Astrocyte (in vitro differentiated cells and primary cell): ENCODE measurements at places on chromosomes 5 and 9. TPM values are rescaled to one million over a fixed set of nuclear protein-coding genes. Genes with fewer than 3 reads are reported as not detected.

The PALM2AKAP2 gene
- 58.1 and 61.3 TPM in 2 replicates for total RNA-seq

DNA sequence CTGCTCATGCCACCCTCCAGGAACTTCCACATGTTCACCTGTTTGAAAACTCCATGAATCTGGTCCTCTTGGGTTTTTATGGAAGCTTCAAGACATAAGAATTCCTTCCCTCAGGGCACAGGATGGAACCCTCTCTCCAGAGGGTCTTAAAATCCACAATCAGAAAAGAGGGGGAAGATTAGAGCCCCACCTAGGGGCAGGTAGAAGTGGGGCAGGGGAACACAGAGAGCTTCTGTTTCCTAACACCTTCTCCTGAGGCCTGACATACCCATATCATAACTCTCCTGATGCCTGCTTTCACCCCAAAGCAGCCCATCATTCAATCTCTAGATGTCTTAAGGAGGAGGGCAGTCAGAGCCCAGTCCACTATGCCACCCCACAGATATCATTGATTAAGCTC, 1087.7 kb upstream of the ARRDC3 start:
- no peak overlapping the region for H3K4me3 ChIP-seq
- H3K27ac ChIP-seq, result no peak overlapping the region
- no peak for DNase-seq

GRCh38 chr5:64979531-64979930, 210.8 kb downstream of the CWC27 start:
- peak; percentile 2 for DNase-seq
- no peak overlapping the region for H3K27ac ChIP-seq
- H3K27me3 ChIP-seq, result no peaks in the 10 kb centered on the region
- H3K36me3 ChIP-seq, result no peaks in the 10 kb centered on the region

DNA sequence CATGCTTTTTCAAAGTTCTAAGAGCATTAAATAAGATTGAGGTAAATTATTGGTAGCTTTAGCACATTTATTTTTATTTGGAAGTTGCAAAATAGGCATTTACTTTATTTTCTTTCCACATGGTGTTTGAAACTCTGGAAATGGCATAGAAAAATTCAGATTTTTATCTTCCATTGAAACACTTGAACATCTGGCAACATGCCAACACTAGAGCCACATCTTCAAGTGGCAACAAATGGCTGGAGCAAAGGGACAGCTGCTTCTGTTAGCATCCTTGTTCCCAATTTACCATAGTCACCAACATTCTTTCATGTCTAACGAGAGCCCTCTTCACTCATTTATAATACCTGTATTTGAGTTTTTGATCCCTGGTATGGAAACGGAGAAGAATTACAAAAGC, 539.9 kb downstream of the ZNF608 start:
- no peak overlapping the region for H3K4me3 ChIP-seq
- no peak overlapping the region for H3K27ac ChIP-seq
- no peak for DNase-seq
- H3K36me3 ChIP-seq, result no peaks in the 10 kb centered on the region
- no peaks in the 10 kb centered on the region for H3K4me1 ChIP-seq

- H3K27me3 ChIP-seq, result no peaks in the 10 kb centered on the region
- no peaks in the 10 kb centered on the region for H3K4me1 ChIP-seq
- DNase-seq, result no peak
- H3K36me3 ChIP-seq, result no peaks in the 10 kb centered on the region
Observed at GRCh38 chr5:149094996-149095395, 32.1 kb upstream of the SH3TC2 start.

- no peaks in the 10 kb centered on the region for H3K27me3 ChIP-seq
- no peak for DNase-seq
- no peaks in the 10 kb centered on the region for H3K36me3 ChIP-seq
- H3K27ac ChIP-seq, result no peak overlapping the region
Observed at GRCh38 chr9:77910194-77910621, 121.4 kb downstream of the GNAQ start.

- no peak overlapping the region for H3K4me3 ChIP-seq
- H3K36me3 ChIP-seq, result no peaks in the 10 kb centered on the region
- peaks cover 13% of the 10 kb centered on the region for H3K4me1 ChIP-seq
- DNase-seq, result no peak
- peaks cover 6% of the 10 kb centered on the region for H3K27me3 ChIP-seq
Observed at GRCh38 chr9:136789523-136789937, 1.6 kb upstream of the TMEM141 start.

- no peak overlapping the region for H3K4me3 ChIP-seq
- no peaks in the 10 kb centered on the region for H3K4me1 ChIP-seq
- no peaks in the 10 kb centered on the region for H3K27me3 ChIP-seq
- H3K27ac ChIP-seq, result no peak overlapping the region
- DNase-seq, result no peak
Observed at GRCh38 chr9:108586471-108587139, 269.2 kb downstream of the ACTL7B start.

DNA sequence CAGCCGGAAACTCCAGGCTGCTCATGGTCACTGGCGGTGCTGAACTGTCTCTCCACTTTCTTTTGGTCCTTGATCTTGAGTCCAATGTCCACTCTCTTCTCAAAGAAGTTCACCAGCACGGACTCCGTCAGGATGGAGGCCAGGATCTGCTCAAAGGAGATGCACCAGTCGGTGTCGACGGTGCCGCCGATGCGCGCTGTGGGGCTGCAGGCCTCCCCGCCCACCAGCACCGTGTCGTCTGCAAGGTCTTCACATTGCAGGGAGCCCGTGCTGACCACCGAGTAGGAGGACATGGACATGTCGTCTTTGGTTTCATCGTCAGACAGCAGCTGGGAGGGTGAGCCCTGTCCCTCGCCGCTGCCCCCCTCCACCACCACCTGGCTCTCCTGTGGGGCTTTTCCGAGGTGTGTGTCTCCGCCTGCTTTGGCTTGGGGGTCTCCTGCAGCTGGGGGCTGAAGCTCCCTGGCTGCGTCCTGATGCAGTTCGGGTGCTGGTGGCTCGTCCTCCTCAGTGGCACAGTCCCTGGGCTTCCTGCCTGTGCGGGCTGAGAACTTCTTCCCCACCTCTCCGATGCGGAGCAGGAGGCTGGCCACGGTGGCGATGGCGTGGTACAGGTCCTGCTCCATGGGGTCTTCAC, 5.0 kb upstream of the MRNIP start:
- no peak for DNase-seq
- no peak overlapping the region for H3K27ac ChIP-seq
- no peaks in the 10 kb centered on the region for H3K4me1 ChIP-seq
- H3K4me3 ChIP-seq, result no peak overlapping the region
- peaks cover 9% of the 10 kb centered on the region for H3K36me3 ChIP-seq

DNA sequence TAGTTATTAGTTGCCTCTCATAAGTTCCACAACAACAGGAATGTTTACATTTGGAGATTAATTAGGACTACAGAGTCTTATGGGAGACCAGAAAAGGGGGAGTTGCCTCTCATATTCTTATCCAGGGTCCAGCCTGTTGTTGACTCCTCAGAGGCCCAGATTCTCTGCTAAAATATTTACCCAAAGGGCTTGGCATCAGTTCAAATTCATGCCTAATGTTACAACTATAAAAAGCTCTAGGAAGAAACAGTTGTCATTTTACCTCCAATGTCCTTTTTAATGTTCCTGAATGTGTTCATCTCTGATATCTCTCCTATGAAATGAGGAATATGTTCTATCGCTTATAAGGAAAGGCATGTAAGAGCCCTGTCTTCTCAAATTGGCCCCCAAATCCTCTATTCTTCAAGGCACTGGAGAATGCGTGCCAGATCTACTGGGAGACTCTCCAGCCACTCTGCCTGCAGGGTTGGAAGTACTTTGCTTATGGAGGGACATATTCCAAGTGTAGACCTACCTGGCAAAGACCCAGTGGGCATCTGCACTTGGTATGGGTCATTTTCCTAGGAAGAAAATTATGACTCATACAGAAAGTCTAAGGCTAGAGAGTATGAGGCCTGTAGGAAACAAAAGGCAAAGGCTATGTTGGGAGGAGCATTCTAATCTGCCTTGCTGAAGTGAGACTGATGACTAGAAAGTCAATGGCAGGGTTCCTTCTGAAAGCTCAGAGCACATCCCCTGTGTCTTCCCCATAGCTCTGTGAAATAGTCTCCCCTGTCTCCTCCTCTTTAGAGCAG, 192.6 kb downstream of the ESM1 start:
- no peaks in the 10 kb centered on the region for H3K4me1 ChIP-seq
- H3K27me3 ChIP-seq, result no peaks in the 10 kb centered on the region
- H3K36me3 ChIP-seq, result no peaks in the 10 kb centered on the region
- H3K4me3 ChIP-seq, result no peak overlapping the region
- H3K27ac ChIP-seq, result no peak overlapping the region

DNA sequence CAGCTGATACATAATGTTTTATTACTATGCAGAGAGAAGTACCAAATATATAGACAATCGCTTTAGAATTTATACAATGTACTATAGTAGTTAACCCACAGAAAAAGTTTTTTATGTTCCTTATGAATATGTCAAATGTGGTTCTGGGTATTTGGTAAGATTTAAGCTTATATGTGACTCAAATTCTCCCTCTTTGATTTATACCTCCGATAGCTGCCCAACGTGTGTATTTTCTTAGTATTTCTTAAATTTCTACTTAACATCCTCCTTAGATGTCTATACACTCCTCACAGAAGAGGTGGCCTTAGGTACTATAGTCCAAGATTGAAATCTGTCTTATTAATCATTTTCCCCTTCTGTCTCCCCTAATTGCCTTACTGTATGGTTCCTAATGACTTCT, 138.6 kb upstream of the TNFAIP8 start:
- DNase-seq, result no peak
- H3K27me3 ChIP-seq, result no peaks in the 10 kb centered on the region
- H3K4me3 ChIP-seq, result no peak overlapping the region
- no peaks in the 10 kb centered on the region for H3K36me3 ChIP-seq
- H3K27ac ChIP-seq, result no peak overlapping the region
